Activated B cell treated with CpG ODN at 0.5 μM for 24 hours (primary cell): ENCODE measurements at places on chromosomes 3 and 15.

- peak; percentile 78 for DNase-seq
Measured at GRCh38 chr3:169764312-169764881, 463 bp downstream of the TERC start.

DNA sequence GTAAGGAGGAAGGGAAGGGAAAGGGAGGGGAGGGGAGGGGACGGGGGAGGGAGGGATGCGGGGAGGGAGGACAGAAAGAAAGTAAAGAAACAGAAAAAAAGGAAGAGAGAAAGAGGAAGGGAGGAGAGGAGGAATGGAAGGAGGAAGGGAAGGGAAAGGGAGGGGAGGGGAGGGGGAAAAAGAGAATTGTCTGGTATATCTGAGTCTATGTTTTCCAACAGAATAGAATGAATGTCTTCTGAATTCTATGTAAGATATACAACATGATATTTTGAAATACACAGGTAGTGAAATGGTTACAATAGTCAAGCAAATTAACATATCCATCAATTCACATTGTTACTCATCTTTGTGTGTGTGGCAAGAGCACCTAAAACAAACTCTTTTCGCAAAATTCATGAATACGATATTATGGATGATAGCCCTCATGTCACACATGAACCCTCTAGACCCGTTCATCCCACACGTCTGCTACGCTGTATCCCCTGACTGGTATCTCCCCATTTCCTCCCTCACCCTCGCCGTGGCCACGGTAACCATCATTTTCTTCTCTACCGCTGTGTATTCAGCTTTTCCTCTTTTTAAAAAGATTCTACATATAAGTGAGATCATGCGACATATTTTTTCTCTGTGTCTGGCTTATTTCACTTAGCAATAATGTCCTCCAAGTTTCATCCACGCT is 168.9 kb downstream of the XXYLT1 start:
- DNase-seq: no peak

DNA sequence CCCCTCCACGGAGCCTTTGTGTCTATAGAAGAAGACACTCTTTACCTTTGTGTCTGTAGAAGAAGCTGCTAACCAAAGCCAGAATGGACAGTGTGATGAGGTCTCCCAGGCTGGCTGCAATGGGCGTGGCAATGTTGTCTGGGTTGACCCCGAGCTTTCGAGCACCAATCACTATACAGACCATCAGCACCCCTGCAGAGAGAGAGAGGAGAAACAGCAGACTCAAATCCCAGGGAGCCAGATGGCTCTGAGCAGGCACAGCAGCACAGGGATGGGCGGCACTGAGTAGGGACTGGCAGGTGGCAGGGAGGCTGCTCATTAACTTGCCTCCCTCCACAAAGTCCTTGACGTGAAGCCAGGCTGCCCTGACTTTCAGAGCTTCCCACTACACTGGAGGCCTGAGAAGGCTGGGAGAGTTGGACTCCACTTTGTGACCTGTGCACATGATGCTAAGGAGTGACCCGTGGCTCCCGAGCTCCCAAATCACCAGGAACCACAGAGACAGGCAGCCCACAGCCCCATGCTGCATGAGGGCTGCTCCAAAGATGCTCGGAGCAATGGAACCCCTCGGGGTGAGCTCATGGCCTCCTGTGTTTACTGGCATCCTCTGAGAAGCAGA is 53.9 kb downstream of the ROPN1B start:
- DNase-seq: no peak

GRCh38 chr3:64247991-64248646 is 22.9 kb upstream of the PRICKLE2 start:
- DNase-seq: no peak

DNA sequence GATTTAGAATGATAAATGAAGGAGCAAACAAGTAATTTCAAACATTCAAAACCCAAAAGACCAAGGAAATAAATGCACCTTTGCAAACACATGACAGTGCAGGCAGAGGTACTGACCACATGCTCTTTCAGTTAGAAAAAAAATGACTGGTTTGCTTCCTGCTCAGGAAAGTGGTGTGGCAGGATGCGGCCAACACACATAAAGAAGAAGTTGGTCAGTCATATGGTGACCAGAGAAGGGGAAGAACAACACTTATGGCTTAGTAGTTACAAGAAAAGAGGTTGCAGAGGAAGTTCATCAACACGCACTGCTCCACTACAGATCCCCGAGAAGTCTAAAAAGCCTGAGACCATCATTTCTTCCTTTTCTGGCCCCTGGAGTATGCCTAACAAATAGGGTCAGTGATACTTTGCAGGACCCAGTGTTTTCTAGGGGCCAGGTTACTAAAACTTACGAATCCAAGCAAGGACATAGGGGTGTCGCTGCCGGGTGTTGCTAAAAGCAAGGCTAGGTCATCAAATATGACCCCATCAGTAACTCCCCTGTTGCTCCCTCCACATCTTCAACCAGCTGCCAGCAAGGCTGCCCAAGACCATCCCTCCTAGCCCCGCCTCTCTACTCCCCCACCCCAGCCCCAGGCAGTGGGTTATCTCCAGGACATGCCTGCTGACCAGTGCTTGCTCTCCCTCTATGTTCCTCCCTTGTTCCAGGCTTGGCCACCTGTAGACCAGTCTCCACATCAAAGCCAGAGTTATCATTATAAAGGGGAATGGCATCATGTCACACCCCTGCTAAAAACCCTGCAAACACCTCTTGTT is 11.2 kb downstream of the ATP8B4 start:
- DNase-seq: no peak

- DNase-seq: no peak
Measured at GRCh38 chr3:116809208-116809607, 99.6 kb downstream of the TUSC7 start.

GRCh38 chr3:195246581-195246995 is 24.4 kb downstream of the XXYLT1 start:
- no peak for DNase-seq

GRCh38 chr3:171980578-171981270 is 58.7 kb upstream of the FNDC3B start:
- no peak for DNase-seq

- no peak for DNase-seq
Measured at GRCh38 chr15:22919171-22919570, 61.0 kb downstream of the CYFIP1 start.

GRCh38 chr3:59995563-59995962 is 945.7 kb upstream of the CFAP20DC start:
- DNase-seq: no peak

DNA sequence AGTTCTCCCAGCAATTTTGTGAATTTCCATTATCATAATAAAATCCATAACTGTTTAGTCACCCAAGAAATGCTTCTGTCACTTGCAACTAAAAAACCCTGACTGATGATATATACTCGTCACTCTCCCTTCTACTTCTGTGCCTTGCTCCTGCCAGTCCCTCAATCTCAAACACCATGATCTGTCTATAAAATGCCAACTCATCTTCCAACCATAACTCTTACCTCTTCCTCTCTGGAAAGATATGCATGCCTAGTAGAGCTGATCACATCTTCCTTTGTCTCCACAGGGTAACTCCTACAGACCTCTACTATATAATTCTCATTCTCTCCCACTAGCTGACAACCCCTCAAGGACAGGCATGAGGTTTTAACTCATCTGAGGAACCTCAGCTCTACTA is 5.2 kb upstream of the VEPH1 start:
- no peak for DNase-seq
